ENCODE measurements at places on chromosomes 11 and 22.

DNA sequence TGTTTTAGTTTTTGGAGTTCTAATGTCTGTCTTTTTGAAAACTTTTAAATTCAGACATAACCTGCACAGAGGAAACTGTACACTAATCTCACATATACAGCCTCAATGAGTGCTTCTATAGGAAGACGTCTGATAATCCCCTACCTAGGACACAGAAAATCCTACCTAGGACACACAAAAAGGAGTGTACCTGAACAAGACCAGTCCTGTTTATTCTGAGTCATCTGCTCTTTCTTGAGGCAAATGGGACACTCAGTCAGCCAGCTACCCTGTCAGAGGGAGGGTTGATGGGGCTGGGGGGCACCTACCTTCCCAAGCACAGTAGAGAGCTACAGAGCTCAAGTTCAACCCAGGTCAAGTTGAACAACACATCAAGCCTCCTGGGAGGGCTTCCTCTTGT is 346.6 kb upstream of the NCAM1 start:
- DNase-seq: no peak

DNA sequence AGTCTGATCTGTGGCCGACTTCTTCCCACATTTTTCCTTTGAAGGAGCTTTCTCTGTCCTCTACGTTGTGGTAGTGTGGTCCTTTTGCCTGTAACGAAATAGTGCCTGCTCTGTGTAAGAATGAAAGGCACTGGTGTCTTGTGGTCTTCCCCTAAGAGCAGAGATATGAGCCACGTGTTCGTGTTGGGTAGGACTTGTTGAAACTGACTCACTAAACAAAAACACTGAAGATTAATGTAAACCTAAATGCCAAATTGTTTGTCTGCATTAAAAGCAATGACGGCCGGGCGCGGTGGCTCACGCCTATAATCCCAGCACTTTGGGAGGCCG is 10.1 kb upstream of the RPS3 start:
- no peak for DNase-seq

DNA sequence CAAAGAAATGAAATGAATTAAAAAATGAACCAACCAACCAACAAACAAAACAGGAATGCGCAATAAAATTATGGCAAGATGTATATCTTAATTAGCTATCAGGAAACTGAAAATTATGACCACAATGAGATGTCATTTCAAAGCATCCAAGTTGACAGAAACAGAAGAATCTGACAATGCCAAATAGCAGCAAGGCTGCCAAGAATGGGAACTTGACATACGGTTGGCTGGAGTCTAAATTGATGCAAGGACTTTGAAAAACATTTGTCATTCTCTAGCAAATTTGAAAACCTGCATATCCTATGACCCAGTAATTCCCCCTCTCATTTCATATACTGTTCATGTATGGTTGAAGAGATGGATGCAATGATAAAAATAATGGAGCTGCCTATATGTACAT is 1262.6 kb downstream of the TBC1D22A start:
- no peak for DNase-seq

DNA sequence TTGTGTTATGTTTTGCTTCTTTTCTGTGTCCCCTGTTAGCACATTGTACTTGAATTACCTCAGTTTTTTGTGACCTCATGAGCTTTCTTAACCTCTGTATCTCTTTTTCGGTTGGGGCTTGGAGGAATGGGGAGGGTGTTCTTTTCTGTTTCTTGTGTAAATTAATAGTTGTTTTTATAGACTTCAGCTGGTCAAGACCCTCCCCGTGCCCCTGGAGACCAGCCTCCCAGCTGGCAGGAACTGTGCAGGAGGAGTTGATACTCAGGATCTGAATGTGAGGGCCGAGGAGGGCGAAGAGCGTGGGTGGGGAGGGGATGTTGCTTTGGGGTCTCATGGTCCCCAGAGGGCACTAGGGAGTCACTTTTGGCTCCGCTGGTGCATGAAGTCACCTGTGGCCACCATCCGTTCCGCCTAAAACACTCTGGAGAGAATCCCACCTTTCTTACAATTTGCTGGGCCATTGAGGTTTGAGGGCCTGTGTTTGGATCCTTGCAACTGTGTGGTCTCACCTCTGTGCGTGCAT is 44.3 kb upstream of the NNMT start:
- no peak for DNase-seq

GRCh38 chr22:35424081-35424480 is 24.1 kb downstream of the MCM5 start:
- DNase-seq: no peak

GRCh38 chr11:47616726-47617416 is 22.7 kb upstream of the C1QTNF4 start:
- DNase-seq: no peak

- no peak for DNase-seq
Observed at GRCh38 chr11:13287681-13288080, 10.1 kb downstream of the BMAL1 start.

- no peak for DNase-seq
Observed at GRCh38 chr11:57493507-57494503, 21.7 kb downstream of the SLC43A1 start.

GRCh38 chr11:70627219-70627618 is 228.9 kb downstream of the CTTN start:
- no peak for DNase-seq

DNA sequence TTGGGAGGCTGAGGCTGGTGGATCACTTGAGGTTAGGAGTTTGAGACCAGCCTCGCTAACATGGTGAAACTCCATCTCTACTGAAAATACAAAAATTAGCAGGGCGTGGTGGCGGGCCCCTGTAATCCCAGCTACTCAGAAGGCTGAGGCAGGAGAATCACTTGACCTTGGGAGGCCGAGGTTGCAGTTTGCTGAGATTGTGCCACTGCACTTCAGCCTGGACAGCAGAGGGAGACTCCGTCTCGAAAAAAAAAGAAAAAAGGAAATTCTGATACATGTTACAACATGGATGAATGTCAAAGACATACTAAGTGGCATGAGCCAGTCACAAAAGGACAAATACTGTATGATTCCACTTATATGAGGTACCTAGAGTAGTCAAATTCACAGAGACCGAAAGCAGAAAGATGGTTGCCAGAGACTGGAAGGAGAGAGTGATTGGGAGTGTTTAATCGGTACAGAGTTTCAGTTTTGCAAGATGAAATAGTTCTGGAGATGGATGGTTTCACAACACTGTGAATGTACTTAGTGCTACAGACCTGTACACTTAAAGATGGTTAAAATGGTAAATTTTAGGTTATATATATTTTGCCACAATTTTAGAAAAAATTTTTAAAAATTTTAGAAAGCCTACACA is 92.3 kb downstream of the BLID start:
- no peak for DNase-seq

All from anterior cingulate cortex (tissue), 58 donors.